ENCODE measurements at places on chromosomes 16 and 17. TPM values are rescaled to one million over a fixed set of nuclear protein-coding genes. Genes with fewer than 3 reads are reported as not detected.

NUDT16L1 gene
- 23.6 TPM for total RNA-seq

KRTAP9-2 gene
- total RNA-seq = not detected

OR2C1 gene
- not detected for total RNA-seq

FOXL1 gene
- total RNA-seq = 38.7 TPM

KRTAP4-7 gene
- not detected for total RNA-seq

PIMREG gene
- total RNA-seq = 37.6 TPM

FN3K gene
- 1.4 TPM for total RNA-seq

ABCA10 gene
- total RNA-seq = 1.2 TPM

PAQR4 gene
- total RNA-seq = 13.7 TPM

UBB gene
- total RNA-seq = 1,408 TPM

ACSM2B gene
- not detected for total RNA-seq

OR1F1 gene
- total RNA-seq = not detected

CAVIN1 gene
- 235 TPM for total RNA-seq

ZNF469 gene
- total RNA-seq = 4.2 TPM

IGFALS gene
- not detected for total RNA-seq

OR1A1 gene
- total RNA-seq = not detected

KRT33A gene
- not detected for total RNA-seq

ELOB gene
- 841 TPM for total RNA-seq

TMEM256 gene
- 130 TPM for total RNA-seq

KRT16 gene
- not detected for total RNA-seq

ACLY gene
- 285 TPM for total RNA-seq

SYT17 gene
- 3.7 TPM for total RNA-seq

KRTAP9-7 gene
- total RNA-seq = not detected

NECAB2 gene
- 0.39 TPM for total RNA-seq

CCDC154 gene
- total RNA-seq = 0.80 TPM

SCO1 gene
- 19.3 TPM for total RNA-seq

METTL2A gene
- 14.9 TPM for total RNA-seq

LRRC37B gene
- total RNA-seq = 8.9 TPM

GJD3 gene
- 3.4 TPM for total RNA-seq

CMTM2 gene
- not detected for total RNA-seq

ESRP2 gene
- total RNA-seq = 0.52 TPM

IL34 gene
- total RNA-seq = 1.1 TPM

ODAD4 gene
- 0.52 TPM for total RNA-seq

OR4D1 gene
- total RNA-seq = 0.32 TPM

All from epithelial cell of alveolus of lung (primary cell).